ENCODE measurements at places on chromosomes 11 and 22.

GRCh38 chr11:8263109-8263768 lies 439 bp downstream of the LMO1 start:
- no peak for DNase-seq

GRCh38 chr22:43446916-43447315 lies 35.1 kb downstream of the MPPED1 start:
- no peak for DNase-seq

- DNase-seq = no peak
Observed at GRCh38 chr11:128582496-128583366, 4.6 kb downstream of the ETS1 start.

- no peak for DNase-seq
Observed at GRCh38 chr11:126893796-126894195, 106.8 kb downstream of the KIRREL3 start.

DNA sequence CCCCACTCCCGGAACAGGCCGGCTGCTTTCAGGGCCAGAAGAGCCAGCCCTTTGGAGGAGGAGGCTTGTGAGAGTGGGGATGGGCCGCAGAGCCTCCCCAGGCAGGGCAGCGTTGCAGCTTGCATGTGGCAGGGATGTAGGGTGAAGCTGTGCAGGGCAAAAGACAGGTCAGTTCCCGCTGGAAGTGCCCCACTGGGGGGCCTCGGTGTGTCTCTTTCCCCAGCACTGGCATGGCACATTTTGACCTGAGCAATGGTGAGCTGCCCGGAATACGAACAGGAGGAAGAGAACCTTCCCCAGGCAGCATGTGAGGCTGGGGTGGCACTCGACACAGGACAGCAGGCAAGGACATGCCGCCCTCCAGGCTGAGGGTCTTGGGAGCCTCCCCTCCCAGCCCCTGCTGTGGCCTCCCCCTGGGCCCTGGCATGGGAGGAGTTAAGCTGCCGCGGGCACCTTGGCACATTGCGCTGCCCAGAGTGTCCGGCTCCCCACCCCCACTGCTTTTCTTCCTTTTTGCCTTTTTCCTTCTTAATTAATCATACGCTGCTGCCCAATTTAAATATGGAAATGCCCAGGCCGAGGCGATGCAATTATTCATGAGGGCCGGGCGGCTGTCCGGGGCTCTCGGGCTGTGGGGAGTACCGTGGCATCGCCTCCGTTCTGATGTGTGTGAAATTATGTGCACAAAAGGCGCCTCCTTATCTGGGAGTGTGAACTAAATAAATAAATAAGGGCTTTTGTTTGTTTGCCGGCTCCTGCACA lies 76.0 kb upstream of the WNT7B start:
- DNase-seq = no peak

GRCh38 chr22:17012267-17012666 lies 4.2 kb upstream of the GAB4 start:
- DNase-seq = no peak
